Naive B cell (primary cell): ENCODE measurements at places on chromosomes 12 and 14.

DNA sequence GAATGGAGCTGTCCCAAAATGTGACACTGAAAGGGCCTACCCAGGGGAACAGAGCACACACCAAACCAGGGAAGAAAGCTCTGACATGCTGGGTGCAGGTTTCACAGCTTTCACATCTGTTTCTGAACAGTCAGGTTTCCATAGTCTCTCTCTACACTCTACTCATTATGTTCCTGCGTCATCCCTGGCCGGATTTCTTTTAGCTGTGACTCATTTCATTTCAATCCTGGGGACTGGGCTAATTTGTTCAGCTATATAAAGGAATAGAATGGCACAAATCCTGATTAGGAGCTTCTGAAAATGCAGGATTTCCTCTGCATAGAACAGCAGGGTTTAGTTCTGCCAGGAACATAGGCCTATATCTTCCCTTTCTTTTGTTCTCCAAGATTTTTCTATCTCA is 649.8 kb downstream of the RPS29 start:
- DNase-seq: no peak

DNA sequence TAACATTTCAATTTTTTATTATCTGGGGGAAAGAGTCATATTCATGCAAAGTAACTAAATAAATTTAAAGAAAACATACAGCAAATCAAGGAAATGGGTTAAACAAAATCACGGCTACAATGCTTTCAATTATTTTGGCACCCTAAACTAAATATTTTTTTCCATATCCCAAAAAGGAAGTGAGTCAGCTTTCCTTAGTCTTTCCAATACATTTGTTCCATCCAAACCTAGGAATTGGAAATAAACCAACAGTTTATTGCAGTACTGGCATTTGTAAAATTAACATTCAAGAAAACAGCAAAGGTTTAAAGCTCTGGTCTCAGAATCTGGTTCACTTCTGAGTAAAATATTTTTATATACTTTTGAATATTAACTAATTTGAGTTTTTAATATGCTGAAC is 89.2 kb downstream of the BCL2L14 start:
- DNase-seq: no peak

- peak; percentile 11 for DNase-seq
Observed at GRCh38 chr14:60723907-60724618, at the start of gene SIX4. TSS of gene SIX4 (minus strand) at chr14:60724351. CDS start at chr14:60724074, 277 bp downstream.

DNA sequence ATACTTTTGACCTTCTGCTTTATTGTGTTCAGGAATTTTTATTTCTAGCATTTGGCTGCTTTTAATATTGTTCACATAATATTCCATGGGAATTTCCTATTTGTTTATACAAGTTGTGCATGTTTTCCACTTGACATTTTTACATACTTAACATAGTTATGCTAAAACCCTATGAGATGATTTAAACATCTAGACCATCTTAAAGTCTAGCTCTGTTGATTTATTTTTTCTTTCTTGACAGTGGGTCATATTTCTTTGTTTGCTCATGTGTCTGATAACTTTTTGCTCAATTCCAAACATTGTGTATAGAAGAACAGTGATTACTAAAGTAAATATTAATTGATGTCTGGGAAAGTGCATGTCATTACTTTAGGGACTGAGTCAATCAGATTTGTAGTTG is 202.1 kb upstream of the PDZRN4 start:
- no peak for DNase-seq

DNA sequence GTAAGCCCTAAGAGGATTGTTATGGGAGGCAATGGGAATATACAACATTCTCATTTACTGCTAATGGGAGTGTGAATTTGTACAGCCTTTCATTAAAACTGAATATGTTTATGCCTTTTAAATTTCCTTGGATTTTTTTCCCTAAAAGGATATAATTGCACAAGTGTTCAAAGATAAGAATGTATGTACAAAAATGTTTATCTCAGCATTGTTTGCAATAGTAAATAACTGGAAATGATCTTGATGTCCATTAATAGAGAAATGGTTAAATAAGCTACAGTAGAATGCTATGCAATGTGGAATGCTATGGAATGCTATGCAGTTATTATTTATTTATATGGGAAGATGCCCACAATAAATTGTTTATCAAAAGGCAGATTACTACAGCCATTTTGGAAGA is 62.5 kb upstream of the SLC38A2 start:
- DNase-seq: no peak

- no peak for DNase-seq
Observed at GRCh38 chr12:41076114-41076513, 112.0 kb upstream of the PDZRN4 start.

DNA sequence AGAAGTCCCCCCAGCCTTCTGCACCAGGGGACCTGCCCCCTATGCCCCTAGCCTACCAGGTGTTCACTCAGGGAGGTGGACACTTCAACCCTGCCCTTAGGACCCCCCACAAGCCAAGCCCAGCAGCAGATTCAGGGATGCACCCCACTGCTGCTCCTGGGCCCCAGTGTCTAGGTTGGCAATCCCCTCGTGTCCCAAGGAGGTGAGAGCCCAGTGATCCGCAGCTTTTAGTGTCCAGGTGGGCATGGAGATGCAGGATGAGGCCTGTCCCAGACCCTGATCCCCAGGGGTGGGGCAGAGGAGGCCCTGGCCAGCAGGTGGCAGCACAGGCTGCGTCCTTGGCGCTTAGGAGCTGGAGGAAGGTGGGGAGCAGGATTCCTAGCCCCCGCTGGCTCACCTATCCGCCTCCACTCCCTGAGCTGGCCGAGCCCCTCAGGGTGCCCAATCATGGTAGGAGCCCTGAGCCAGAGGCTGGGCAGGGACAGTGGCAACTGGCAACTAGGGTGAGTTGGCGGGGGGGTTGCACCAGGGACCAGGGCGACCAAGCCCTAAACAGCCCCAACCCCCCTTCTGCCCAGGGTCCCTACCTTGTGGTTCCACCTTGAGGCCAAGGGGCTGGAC is 4.1 kb downstream of the CKB start:
- DNase-seq: peak; percentile 46

DNA sequence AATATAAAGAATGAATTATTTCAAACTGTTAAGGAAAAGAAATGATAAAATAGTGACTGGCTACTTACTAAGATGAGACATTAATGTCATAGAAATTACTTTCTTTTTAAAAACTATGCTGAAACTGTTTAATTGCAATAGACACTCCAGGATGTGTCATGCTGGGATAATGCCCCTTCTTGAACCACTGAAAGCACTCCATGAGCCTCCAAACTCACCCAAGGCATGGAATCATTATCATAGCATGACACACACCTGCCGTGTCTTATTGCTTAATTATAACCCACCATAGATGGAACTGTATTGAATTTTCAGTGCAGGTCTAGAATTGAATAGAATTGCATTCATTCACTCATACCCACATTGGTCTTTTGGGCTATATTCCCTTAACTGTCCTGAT is 4.3 kb downstream of the MBIP start:
- no peak for DNase-seq
